Upper lobe of right lung (tissue), 1 donor: ENCODE measurements at places on chromosomes 16 and 17. TPM values are rescaled to one million over a fixed set of nuclear protein-coding genes. Genes with fewer than 3 reads are reported as not detected.

The KRT16 gene
- total RNA-seq: not detected

The CDK3 gene
- 9.6 TPM for total RNA-seq

The ZNF652 gene
- total RNA-seq: 49.8 TPM

The PARD6A gene
- total RNA-seq: 4.7 TPM

The TAT gene
- total RNA-seq: not detected

The EVPLL gene
- 1.8 TPM for total RNA-seq

The SPN gene
- total RNA-seq: 70.7 TPM

The TMEM235 gene
- not detected for total RNA-seq

GRCh38 chr17:68601565-68602288, 560 bp upstream of the FAM20A start:
- H3K36me3 ChIP-seq: no peaks in the 10 kb centered on the region
- H3K4me3 ChIP-seq: peak overlapping the region; percentile 64
- DNase-seq: no peak
- H3K27me3 ChIP-seq: no peaks in the 10 kb centered on the region

GRCh38 chr17:40613467-40614154, 34.0 kb downstream of the SMARCE1 start:
- H3K4me1 ChIP-seq: no peaks in the 10 kb centered on the region
- no peak for DNase-seq
- H3K4me3 ChIP-seq: no peak overlapping the region
- H3K36me3 ChIP-seq: no peaks in the 10 kb centered on the region
- no peaks in the 10 kb centered on the region for H3K27me3 ChIP-seq

DNA sequence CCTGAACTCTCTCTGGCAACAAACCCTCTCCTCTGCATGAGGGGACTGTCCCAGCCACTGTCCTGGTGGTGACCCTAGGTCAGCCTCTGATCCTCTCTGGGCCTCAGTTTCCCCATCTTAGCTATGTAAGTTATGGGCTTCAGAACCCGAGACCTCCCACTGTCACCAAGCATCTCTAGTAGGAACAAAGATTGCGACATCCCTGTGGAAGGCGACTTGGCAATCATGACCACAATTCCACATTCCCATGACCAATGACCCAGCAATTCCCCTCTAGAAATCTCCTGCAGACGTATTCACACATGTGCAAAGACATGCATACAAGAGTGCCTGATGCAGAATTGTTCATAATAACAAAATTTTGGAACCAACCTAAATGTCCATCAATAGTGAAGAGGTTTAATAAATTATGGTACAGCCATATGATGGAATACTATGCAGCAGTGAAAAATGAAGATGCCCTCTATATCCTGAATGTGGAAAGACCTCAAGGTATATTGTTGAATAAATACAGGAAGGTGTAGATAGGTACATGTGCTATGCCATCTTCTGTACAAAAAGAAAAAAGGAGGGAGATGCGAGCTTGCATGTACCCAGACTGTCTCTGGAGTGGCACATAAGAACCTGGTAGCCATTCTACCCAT, 21.2 kb downstream of the CNGB1 start:
- H3K27ac ChIP-seq: no peak overlapping the region
- H3K4me3 ChIP-seq: no peak overlapping the region
- DNase-seq: no peak
- peaks cover 4% of the 10 kb centered on the region for H3K4me1 ChIP-seq
- H3K36me3 ChIP-seq: no peaks in the 10 kb centered on the region

DNA sequence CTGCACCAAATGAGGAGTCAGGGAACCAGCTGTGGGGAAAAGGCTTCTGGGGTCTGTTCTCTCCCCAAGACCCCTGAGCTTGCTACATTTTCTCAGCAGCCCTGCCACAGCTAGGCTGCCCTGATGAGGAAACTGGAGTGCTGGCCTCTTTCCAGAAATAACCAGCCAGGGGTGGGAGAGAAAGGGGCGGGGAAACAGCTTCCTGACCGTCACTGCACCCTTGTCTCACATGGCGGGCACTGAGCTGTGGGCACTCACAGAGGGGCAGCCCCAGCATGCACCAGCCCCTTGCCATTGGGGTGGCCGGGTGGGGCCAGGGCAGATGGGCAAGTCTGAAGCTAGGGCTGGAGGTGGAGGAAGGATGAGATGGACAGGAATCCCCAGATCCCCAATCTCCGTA, 2.9 kb downstream of the SRL start:
- peak overlapping the region; percentile 24 for H3K27ac ChIP-seq
- DNase-seq: no peak
- H3K4me3 ChIP-seq: peak overlapping the region; percentile 38
- H3K4me1 ChIP-seq: no peaks in the 10 kb centered on the region

GRCh38 chr17:64947152-64947551, 27.9 kb upstream of the LRRC37A3 start:
- no peak overlapping the region for H3K4me3 ChIP-seq
- no peaks in the 10 kb centered on the region for H3K36me3 ChIP-seq

- H3K4me3 ChIP-seq: no peak overlapping the region
- H3K4me1 ChIP-seq: no peaks in the 10 kb centered on the region
- DNase-seq: no peak
- no peaks in the 10 kb centered on the region for H3K27me3 ChIP-seq
- H3K27ac ChIP-seq: no peak overlapping the region
- H3K36me3 ChIP-seq: no peaks in the 10 kb centered on the region
Observed at GRCh38 chr17:80719449-80719848, 174.8 kb downstream of the RPTOR start.

GRCh38 chr17:78325076-78325687, 34.7 kb downstream of the SOCS3 start:
- H3K4me3 ChIP-seq: no peak overlapping the region
- no peaks in the 10 kb centered on the region for H3K36me3 ChIP-seq
- peak overlapping the region; percentile 91 for H3K27ac ChIP-seq
- peaks cover 31% of the 10 kb centered on the region for H3K4me1 ChIP-seq

GRCh38 chr17:65794572-65794971, 233.1 kb upstream of the AXIN2 start:
- no peaks in the 10 kb centered on the region for H3K27me3 ChIP-seq

GRCh38 chr16:1884889-1885288, 12.9 kb upstream of the MEIOB start:
- H3K27ac ChIP-seq: no peak overlapping the region
- DNase-seq: no peak
- H3K4me3 ChIP-seq: no peak overlapping the region
- no peaks in the 10 kb centered on the region for H3K4me1 ChIP-seq

DNA sequence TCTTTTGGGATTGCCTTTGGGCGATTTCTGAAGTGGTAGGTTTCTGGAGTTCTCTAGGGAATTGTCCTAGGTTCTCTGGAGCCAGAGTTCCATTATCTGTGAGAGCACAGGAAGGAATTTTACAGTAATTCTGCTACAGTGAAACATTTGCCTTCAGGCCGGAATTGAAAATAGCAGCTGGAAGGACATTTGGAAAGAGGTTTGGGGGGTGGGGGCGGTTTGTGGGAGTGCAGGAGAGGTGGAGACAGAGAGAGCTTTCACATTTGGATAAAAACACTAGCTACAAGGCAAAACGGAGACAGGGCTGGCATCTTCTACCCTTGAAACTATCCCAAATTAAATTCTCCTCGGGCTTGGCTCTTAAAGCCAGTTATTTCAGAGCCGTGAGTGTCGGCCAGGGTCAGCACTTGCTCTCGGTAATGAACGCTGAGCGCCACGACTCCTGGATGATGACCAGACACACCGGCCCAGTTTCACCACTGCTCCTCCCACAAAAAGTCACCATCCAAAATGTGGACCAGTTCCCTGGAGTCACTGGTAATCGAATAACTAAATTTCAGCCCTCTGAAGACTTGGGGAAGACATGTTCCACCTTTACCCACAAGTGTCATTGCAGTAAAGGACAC, 67.7 kb upstream of the TANC2 start:
- DNase-seq: no peak
- no peak overlapping the region for H3K4me3 ChIP-seq
- H3K36me3 ChIP-seq: no peaks in the 10 kb centered on the region
- peak overlapping the region; percentile 17 for H3K27ac ChIP-seq
- H3K27me3 ChIP-seq: no peaks in the 10 kb centered on the region

- no peak overlapping the region for H3K27ac ChIP-seq
- peaks cover 5% of the 10 kb centered on the region for H3K4me1 ChIP-seq
- no peak overlapping the region for H3K4me3 ChIP-seq
- H3K36me3 ChIP-seq: peaks cover 20% of the 10 kb centered on the region
- no peaks in the 10 kb centered on the region for H3K27me3 ChIP-seq
Observed at GRCh38 chr17:56982312-56982711, 4.4 kb downstream of the SCPEP1 start.

GRCh38 chr17:29526322-29526721, 40.5 kb downstream of the ABHD15 start:
- H3K4me1 ChIP-seq: no peaks in the 10 kb centered on the region
- no peak overlapping the region for H3K27ac ChIP-seq
- no peaks in the 10 kb centered on the region for H3K27me3 ChIP-seq
- H3K4me3 ChIP-seq: no peak overlapping the region
- H3K36me3 ChIP-seq: peaks cover 86% of the 10 kb centered on the region
- DNase-seq: no peak

DNA sequence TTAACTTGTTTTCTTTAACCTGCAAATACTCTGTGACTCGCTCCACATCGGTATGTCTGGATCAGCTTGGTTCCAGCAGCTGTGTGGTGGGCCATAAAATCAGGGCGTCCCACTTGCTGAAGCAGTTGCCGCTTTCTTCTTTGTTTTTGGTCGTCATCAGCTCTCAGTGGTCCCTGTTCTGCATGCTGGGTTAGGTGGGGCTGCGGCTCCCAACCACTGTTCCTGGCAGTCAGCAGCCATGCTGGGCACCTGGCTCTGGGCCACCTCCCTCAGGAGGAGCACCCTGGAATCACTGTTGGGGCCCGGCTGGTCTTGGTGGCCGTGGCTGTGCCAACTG, 23.0 kb downstream of the MGRN1 start:
- H3K27me3 ChIP-seq: no peaks in the 10 kb centered on the region
- peaks cover 21% of the 10 kb centered on the region for H3K36me3 ChIP-seq
- H3K4me1 ChIP-seq: peaks cover 16% of the 10 kb centered on the region
- no peak overlapping the region for H3K4me3 ChIP-seq
- no peak for DNase-seq

GRCh38 chr16:1088295-1089170, 7.5 kb downstream of the C1QTNF8 start:
- no peaks in the 10 kb centered on the region for H3K36me3 ChIP-seq
- no peak overlapping the region for H3K4me3 ChIP-seq
- DNase-seq: no peak
- peaks cover 56% of the 10 kb centered on the region for H3K27me3 ChIP-seq
- no peaks in the 10 kb centered on the region for H3K4me1 ChIP-seq
- H3K27ac ChIP-seq: no peak overlapping the region

- H3K27me3 ChIP-seq: no peaks in the 10 kb centered on the region
- H3K36me3 ChIP-seq: peaks cover 18% of the 10 kb centered on the region
- H3K4me1 ChIP-seq: no peaks in the 10 kb centered on the region
- DNase-seq: peak; percentile 21
Observed at GRCh38 chr16:89147085-89147817, 24.3 kb upstream of the CDH15 start.

GRCh38 chr16:70674221-70675014, 11.4 kb downstream of the MTSS2 start:
- H3K27ac ChIP-seq: no peak overlapping the region
- H3K27me3 ChIP-seq: no peaks in the 10 kb centered on the region
- H3K36me3 ChIP-seq: peaks cover 88% of the 10 kb centered on the region
- no peaks in the 10 kb centered on the region for H3K4me1 ChIP-seq

- no peak overlapping the region for H3K4me3 ChIP-seq
- DNase-seq: peak; percentile 94
- peaks cover 59% of the 10 kb centered on the region for H3K4me1 ChIP-seq
- no peaks in the 10 kb centered on the region for H3K36me3 ChIP-seq
- no peaks in the 10 kb centered on the region for H3K27me3 ChIP-seq
Observed at GRCh38 chr17:61251939-61252865, 147.4 kb upstream of the TBX2 start.

DNA sequence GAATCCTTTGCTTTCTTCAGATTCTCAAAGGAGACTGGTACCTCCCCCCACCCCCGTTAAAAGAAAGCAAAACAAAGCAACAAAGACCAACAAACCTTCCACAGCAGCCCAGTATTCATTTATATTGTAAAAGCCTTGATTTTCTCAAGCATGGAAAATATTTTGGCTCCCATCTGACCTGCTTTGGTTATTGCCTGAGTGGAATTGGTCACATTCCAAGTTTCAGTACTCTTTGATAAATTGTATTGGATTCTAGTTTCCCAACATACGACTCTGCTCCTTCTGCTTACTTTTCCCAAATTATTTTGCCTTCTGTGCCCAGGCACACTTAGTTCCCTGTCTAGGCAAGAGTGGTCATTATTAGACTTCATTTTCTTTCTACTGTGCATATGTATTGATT, 1.3 kb downstream of the ABCC11 start:
- peaks cover 23% of the 10 kb centered on the region for H3K4me1 ChIP-seq
- H3K27ac ChIP-seq: no peak overlapping the region
- H3K4me3 ChIP-seq: peak overlapping the region; percentile 96
- no peak for DNase-seq
- H3K36me3 ChIP-seq: no peaks in the 10 kb centered on the region

DNA sequence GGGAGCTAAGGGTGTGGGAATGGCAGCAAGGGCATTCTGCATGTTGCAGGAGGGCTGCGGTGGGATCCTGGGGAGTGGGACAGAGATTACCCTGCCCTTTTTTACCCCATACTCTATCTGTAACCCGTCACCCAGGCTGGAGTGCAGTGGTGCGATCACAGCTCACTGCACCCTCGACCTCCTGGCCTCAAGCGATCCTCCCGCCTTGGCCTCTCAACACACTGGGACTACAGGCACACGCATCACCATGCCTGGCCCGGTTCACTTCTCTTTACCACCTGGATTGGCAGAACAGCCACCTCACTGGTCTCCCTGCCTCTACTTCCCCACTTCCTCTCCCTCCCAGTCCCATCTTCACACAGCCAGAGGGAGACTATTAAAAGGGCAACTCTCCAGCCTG, 9.5 kb downstream of the ZNF385C start:
- no peak overlapping the region for H3K27ac ChIP-seq
- no peak for DNase-seq
- H3K4me1 ChIP-seq: no peaks in the 10 kb centered on the region
- peaks cover 16% of the 10 kb centered on the region for H3K27me3 ChIP-seq

DNA sequence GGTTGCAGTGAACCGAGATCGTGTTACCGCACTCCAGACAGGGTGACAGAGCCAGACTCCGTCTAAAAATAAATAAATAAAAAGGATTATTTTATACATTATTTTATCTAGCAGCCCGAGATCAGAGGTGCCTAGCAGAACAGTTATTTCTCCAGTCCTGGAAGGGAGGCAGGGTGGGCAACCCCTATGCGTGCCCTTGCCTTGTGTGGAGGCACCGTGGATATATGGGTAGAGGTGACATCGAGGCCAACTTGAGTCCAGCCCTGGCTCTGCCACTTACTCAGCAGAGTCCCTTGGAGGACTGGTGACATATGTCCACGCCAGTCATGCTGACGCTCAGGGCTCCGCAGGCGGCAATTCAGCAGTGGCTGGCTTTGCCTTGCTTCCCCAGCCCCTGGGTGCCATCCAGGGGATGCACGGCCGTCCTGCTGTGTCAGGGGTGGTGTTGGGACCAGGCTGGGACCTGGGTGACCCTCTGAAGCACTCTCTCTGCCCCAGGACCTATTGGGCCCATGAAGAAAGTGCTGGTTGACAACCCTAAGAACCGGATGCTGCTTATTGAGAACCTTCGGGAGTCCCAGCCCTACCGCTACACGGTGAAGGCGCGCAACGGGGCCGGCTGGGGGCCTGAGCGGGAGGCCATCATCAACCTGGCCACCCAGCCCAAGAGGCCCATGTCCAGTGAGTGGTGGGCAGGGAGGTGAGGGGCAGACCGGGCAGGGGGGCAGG, 13.2 kb downstream of the GALK1 start:
- DNase-seq: no peak
- peaks cover 23% of the 10 kb centered on the region for H3K4me1 ChIP-seq
- H3K4me3 ChIP-seq: no peak overlapping the region
- no peaks in the 10 kb centered on the region for H3K36me3 ChIP-seq

GRCh38 chr16:68155425-68155824, 70.3 kb downstream of the NFATC3 start:
- H3K27me3 ChIP-seq: no peaks in the 10 kb centered on the region
- H3K36me3 ChIP-seq: peaks cover 24% of the 10 kb centered on the region
- DNase-seq: no peak
- no peak overlapping the region for H3K4me3 ChIP-seq
